ENCODE measurements at places on chromosomes 6 and 20.

DNA sequence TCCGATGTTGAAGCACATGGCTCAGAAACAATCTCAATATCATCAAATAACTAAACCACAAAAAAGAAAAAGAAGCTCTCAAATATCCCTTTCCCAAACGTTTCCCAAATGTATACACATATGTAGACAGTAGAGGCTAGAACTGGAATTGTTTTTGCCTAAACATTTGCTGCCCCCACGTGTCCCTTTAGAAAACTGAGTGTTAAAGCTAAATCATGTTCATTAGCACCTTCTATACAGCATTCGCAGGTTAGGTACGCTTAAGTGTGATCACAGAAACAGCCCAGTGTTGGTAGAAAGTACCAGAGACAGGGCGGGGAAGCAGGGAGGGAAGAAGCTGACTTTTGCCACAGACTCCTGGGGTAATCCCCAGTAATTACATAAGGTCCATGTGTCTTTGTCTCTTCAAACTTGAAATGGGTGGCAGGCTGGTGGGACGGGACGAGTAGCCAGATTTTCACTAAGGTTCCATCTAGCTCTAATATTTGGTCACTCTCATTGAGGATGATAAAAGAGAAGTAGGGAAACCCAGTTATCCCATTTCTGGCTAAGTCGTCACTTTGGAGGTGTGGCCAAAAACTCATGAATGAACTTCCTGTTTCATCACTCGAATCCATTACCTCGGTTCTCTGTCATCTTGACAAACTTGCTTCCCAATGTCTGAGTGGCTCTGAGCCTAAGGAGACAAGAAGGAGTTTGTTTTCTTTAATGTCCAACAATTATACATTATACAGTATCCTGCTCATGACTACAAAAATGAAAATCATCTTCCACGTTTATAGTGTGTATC, 15.0 kb upstream of the TFAP2A start:
- DNase-seq = no peak

DNA sequence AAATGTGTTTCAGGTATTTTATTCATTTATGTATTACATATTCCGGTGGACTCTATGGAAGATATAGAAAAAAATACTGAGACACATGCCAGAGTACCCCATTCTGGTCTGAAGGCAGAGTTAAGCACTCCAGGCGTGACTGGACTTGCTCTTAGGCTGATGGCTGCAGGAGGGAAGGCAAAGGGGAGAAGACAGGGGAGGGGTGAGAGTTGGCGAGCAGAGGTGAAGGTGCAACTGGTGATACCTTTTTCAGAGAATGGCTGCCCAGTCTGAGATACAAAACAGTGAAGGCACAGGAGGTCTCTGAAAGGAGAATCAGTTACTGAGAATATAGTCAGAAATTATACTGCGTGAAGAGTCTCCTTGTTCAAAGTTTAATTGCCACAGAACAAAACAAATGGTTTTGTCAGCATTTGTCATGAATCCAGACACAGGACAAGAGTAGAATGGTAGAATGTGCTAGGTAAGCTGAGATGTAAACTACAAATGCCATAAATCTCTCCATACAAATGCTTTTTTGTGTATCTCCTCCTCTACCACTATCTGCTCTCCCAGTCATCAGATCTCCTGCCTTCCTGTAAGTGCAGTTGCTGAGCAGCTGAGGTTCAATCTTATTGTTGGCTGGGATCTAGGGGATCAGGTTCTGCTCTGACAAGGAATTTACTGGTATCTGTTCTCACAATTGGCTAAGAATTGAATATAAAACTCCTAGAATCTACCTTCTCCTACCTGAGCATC, 104.2 kb upstream of the DST start:
- no peak for DNase-seq

- DNase-seq = no peak
Measured at GRCh38 chr6:151349651-151350270, 41.6 kb downstream of the ZBTB2 start.

DNA sequence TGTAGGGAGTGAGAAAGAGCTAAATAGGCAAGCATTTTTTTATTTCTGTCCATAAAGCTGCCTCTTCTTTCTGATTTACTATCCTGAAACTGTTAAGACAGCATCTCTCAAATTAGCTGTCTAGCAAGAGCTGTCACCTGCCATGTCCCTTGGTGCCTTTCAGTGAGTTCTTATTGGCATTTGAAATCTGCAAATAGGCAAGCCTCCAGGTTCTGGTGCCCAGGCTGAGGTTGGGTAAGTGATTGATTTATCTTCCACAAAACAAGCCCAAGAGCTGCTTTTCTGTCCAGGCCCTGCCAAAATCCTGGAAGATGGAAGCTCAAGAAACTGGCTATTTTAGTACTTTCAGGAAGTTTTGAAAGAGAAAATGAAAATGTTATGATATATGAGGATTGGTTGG, 22.4 kb downstream of the MANEA start:
- DNase-seq = no peak

DNA sequence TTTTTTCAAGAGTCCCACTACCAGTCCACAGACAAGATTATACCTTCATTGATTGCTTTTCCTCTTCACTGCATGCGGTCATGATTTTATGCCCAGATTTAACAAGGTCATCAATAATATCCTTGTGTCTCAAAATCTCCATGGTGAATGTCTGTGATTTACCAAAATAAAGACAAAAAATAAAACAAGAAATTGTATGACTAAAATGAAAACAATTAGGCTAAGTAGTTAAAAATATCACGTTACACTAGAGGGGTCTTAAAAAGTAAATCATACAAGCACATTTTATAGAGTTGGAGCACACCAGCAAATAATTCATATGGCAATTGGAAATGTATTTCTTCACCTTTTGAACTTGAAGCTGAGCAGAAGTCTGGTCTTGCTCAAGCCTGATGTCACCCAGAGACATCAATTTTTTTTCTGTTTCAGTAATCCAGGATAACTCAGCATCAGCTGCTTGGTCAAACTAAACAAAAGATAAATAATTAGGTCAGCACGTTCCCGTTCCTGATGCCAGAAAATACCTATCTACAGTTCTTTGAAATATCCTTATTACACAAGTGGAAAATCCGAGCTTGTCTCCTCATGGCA, 125.4 kb downstream of the DST start:
- no peak for DNase-seq

DNA sequence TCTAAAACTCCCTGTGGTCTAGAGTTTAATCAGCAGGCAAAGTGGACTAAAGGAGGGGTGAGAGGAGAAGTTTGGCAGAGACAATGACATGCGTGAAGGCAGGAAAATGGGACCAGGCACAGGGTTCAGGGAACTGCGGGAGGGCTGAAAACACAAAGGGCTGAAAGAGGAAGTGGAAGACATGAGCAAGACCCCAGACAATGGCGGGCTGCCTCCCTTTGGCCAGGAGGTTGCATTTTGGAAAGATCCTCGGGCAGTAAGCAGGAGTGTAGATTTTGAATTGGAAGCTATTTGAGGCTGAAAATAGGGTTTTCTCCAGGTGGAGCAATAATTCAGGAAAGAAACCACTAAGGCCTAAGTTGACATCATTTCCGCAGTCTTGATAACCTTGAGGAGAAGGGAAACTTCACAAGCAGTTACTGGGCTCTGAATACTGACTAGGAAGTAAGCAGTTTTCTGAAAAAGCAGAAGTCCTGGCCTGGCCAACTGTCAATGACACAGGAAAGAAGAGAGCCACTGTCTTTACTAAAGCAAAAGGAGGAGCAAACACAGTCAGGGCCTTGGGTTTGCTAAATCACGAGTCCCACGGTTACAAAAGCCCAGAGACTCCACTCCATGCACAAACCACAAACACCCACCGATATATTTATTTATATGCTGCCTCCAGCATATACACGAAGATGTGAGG, 3.4 kb downstream of the LY86 start:
- no peak for DNase-seq

GRCh38 chr20:36336954-36337704, 31.0 kb downstream of the DLGAP4 start:
- DNase-seq = no peak

All from stimulated activated CD8-positive, alpha-beta memory T cell treated with anti-CD3 and anti-CD28 coated beads, Interleukin-15, amount 100 ng/mL, for 48 hours (primary cell).